Fibroblast of villous mesenchyme (primary cell): ENCODE measurements at places on chromosomes 4 and X. TPM values are rescaled to one million over a fixed set of nuclear protein-coding genes. Genes with fewer than 3 reads are reported as not detected.

The WDR17 gene
- 0.64 and 0.86 TPM in 2 replicates for total RNA-seq

The OTUD6A gene
- total RNA-seq: not detected in 2 replicates

The RAI2 gene
- total RNA-seq: not detected in 2 replicates

DNA sequence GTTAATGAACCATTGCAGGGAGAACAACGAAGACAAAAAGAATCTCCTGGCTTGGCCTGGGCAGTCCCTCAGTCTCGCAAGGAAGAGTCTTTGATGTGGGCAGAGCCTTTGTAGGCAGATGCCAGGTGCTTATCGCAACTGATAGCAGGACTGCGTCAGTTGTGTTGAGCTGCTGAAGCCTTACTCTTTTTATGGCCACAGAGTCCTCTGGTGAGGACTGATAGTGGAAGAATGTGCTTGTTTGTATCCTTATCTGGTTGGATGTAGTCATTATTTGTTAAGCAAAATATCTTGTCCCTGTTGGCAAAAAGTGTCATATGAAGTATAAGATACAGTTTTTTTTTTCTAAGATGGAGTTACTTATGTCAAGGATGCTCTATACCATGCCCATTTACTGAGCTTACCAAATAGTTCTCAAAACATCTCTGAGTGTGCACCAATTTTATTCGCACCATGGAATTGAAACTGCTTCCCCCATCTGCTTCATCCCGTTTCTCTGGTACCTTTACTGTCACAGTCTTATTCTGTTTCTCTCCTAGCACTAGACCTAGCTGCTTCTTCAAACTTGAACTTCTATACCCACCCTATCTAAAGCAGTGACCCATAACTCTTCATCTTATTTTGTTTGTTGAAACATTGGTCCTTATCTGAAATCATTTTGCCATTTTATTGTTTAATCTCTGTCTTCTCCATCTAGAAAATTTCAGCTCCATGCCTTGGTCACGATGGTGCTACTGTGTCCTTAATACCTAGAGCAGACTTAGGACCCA lies 47.0 kb upstream of the SPRY1 start:
- peak; percentile 76 for DNase-seq

DNA sequence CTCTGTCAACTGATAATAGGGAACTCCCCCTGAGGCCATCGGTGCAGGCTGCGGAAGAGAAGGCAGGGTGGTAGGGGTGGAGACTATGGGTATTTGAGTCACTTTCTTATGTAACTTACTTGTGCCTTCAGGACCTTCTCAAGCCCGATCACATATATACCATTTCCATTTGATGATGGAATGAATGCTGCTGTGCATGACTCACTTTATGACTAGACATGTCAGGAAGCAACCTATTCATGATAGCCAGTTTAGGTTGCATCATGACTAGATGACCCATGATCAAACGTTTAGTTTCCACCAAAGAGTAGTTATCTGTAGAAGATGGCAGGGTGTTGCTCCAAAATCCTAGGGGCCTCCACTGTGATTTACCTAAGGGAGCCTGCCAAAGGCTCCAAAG lies 435.5 kb downstream of the DTHD1 start:
- no peak for DNase-seq

DNA sequence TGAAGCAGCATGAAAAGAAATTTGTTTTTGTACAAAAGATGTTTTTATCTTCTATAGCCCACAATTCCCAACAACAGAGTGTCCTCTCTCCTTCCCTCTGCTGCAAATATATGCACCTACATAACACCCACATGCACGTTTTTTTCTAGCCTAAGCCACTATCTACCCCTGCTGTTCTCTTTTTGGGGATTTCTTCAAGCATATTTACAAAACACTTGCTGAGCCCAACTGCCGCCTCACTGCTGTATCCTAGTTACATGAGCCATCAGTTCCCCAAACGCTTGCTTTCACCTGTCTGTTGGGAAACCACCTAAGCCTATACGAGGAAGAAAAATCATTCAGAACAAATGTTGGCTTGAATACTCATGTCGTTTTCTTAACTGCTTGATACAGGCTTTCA lies 127.2 kb downstream of the CHRNA9 start:
- DNase-seq: no peak

DNA sequence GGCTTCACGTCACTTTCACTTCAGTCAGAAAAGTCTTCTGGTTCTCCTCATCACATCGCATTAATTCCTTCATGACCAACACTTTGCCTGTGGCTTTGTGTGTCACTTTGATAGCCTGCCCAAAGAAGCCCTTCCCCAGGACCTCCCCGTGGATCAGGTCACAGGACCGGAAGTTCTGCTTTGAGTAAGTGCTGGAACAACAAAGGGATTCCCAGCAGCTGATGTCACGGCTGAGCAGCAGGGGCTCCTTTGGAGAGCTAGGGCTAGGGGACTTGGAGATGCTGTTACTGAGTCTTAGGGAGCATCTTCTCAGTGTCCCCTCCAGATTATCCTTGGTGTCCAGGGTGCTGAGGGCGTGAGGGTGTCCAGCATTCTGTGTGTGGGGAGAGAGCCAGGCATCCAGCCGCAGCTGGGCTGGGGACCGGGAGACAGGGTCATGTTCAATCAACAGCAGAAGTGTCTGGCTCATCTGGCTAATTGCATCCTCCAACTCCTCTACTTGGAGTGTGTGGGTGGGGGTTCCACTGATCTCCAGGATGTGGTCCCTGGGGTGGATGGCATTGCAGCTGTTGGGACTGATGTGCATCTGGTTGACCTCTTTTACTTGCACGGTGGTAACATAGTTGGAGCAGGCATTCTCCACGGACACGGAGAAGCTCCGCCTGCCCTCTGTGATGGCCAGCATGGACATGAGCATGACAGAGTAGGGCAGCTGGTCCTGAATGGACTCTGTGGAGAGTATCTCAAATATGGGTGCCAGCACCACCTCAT lies 39.2 kb upstream of the ARHGAP6 start:
- DNase-seq: peak; percentile 3

- no peak for DNase-seq
Measured at GRCh38 chrX:141759238-141759637, 60.7 kb upstream of the SPANXD start.

DNA sequence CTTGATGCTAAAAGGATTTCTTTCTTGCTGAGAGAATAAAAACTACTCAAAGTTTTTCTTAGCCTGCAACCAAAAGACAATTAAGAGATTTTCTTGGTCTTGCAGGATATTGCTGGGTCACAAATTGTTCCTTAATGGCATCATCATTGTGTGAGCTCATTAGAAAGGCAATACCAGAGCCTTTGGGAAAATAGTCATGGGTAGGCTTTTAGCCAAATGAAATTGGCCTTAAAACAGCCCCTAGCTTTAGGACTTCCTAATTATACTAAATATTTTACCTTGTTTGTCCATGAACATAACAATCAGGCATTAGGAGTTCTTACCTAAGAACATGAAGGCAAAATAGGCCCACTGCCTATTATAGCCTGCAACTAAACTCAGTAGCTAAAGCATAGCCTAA lies 10.4 kb upstream of the FAM13A start:
- no peak for DNase-seq
